ENCODE measurements at places on chromosomes 1 and 21.

GRCh38 chr1:79052829-79053449 is 46.4 kb upstream of the ADGRL4 start:
- DNase-seq: no peak

DNA sequence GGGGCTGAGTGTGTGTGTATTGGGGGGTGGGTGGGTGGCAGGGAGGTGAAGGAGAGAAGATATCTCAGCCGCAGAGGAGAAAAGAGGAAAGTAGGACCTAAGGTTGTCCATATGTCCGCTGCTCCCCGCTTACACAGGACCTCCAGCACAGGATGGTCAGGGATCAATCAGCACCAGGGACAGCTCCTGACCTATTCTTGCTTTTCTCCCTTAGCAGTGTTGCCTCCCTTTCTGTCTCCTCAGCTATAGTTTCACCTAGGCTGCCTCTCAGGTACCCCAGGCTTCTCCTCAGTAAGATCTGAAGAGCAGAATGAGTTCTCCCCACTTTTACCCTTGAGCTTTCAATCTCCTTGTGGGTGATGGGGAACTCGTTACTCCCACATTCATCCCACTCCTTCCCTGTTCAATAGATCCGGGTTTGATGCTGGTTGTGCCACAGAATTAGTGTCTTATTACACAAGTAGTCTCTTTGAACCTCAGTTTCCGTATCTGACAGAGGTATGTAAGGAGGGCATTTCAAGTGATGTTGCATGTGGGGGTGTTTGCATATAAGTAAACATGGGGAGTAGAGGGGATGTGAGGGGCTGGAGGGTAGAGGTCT is 1.4 kb upstream of the DPH2 start:
- no peak for DNase-seq

DNA sequence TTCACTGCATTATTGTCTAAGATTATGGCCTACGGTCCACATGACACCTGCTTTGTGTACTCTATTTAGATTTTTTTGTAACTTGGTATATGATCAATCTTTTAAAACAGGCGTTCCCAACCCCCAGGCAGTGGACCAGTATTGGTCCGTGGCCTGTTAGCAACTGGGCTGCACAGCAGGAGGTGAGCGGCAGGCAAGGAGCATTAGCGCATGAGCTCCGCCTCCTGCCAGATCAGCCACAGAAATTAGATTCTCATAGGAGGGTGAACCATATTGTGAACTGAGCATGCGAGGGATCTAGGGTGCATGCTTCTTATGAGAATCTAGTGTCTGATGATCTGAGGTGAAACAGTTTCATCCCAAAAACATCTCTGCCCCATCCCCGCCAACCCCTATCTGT is 228.4 kb upstream of the NR5A2 start:
- no peak for DNase-seq

GRCh38 chr21:42956824-42957630 is 17.3 kb upstream of the PKNOX1 start:
- DNase-seq: no peak

DNA sequence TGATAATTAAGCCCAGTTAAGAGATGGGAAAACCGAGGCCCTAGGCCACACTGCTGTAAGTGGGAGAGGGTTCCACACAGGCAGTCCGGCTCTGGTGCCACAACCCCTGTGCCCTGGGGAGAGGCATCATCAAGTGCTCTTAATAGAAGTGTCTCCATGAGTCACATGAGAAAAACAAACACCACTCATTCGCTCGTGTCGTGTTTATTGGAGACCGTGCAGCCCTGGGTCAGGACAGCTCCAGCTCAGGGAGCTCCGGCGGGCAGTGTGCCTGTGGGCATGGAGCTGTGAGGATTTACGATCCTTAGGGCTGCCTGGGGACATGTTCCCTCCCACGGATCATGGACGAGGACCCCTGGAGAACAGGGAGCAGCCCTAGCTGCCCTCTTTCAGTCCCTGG is 658.5 kb downstream of the AJAP1 start:
- no peak for DNase-seq

- no peak for DNase-seq
Measured at GRCh38 chr1:24215226-24215814, 28.2 kb upstream of the IFNLR1 start.

Measured in kidney glomerular epithelial cell (primary cell).